Umbilical cord (tissue), 2 donors: ENCODE measurements at places on chromosomes 1 and 21.

GRCh38 chr1:219985169-219985568 lies 56.8 kb upstream of the SLC30A10 start:
- DNase-seq, result no peak

DNA sequence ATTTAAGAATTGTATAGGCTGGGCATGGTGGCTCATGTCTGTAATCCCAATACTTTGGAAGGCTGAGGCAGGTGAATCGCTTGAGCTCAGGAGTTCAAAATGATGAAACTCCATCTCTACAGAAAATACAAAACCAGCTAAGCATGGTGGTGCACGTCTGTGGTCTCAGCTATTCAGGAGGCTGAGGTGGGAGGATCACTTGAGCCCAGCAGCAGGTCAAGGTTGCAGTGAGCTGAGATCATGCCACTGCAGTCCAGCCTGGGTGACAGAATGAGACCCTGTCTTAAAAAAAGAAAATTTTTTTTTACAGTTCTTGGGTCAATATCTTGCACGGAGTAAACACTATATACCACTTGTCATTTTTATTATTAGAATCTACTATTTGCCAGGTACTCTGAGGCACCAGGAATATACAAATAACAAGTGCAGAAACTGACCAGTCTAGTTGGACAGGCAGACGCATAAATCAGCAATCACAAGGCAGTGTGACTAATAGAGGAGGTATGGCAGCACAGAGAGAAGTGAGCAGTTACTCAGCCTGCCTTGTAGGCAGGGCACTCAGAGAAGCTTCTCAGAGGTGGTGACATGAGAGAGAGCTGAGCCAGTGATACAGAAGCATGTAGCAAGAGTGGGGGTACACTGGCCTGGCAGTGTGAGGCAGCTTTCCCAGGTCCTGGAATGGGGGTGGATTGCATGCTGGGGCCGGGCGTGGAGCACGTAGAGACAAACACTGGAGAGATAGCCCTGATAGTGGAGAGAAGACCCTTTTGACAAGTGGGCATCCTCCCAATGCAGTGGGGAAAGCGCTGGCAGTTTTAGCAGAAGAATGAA lies 8.0 kb downstream of the PHLDA3 start:
- DNase-seq, result peak; percentile 91

DNA sequence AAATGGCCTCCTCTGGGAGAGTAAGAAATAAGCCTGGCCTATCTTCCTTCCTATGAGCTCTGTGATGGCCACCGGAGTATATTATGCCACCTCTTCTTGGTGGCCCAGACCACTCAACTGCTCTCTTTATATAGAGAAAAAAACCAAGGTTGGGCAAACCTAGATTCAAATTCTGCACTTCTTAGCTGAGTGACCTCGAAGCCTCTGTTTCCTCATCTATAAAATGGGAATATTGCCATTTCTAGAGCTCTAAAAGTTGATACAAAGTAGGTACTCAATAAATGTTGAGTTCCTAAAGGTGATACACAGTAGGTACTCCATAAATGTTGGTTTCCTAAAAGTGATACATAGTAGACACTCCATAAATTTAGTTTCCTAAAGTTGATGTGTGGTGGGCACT lies 120.7 kb downstream of the HLCS start:
- no peak for DNase-seq

GRCh38 chr1:12654657-12655056 lies 10.8 kb downstream of the AADACL4 start:
- no peak for DNase-seq
